Chondrocyte (in vitro differentiated cells): ENCODE measurements at places on chromosomes 4 and X. TPM values are rescaled to one million over a fixed set of nuclear protein-coding genes. Genes with fewer than 3 reads are reported as not detected.

Gene PACRGL
- 11.5 to 20.0 TPM (median 11.5 TPM) in 3 replicates for total RNA-seq

Gene VCX
- 0.53 TPM in 1 of 3 replicates, not detected in the others for total RNA-seq

Gene BTK
- total RNA-seq: not detected in 3 replicates

Gene HSD17B13
- total RNA-seq: not detected in 3 replicates

Gene GDPD2
- not detected in 3 replicates for total RNA-seq

Gene NHSL2
- 2.1 to 2.2 TPM (median 2.1 TPM) in 3 replicates for total RNA-seq

Gene ADH1A
- total RNA-seq: not detected in 3 replicates

Gene HS3ST1
- total RNA-seq: not detected in 3 replicates

Gene IQSEC2
- total RNA-seq: 8.0 to 11.6 TPM (median 8.2 TPM) in 3 replicates
